ENCODE measurements at places on chromosomes 13 and 19. TPM values are rescaled to one million over a fixed set of nuclear protein-coding genes. Genes with fewer than 3 reads are reported as not detected.

DNA sequence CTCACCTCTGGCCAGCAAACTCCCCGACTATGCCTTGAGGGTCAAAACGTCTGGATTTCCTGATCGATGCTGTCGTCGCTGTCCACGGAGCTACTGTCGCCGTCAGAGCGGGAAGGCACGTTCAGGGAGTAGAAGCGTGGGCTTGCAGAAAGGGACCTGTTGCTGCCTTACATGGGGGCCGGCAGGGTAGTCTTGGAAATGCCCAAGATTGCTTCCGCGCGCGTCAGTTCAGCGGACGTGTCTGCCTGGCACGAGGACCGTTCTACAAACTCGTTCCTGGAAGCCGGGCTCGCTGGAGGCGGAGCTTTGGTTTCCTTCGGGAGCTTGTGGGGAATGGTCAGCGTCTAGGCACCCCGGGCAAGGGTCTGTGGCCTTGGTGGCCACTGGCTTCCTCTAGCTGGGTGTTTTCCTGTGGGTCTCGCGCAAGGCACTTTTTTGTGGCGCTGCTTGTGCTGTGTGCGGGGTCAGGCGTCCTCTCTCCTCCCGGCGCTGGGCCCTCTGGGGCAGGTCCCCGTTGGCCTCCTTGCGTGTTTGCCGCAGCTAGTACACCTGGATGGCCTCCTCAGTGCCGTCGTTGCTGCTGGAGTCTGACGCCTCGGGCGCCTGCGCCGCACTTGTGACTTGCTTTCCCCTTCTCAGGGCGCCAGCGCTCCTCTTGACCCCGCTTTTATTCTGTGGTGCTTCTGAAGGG, 15.4 kb downstream of the RB1 start:
- peak overlapping the region; percentile 54 for H3K4me3 ChIP-seq
- H3K4me1 ChIP-seq = no peaks in the 10 kb centered on the region
- peaks cover 8% of the 10 kb centered on the region for H3K36me3 ChIP-seq
- H3K27ac ChIP-seq = peak overlapping the region; percentile 23
- H3K27me3 ChIP-seq = no peaks in the 10 kb centered on the region

DNA sequence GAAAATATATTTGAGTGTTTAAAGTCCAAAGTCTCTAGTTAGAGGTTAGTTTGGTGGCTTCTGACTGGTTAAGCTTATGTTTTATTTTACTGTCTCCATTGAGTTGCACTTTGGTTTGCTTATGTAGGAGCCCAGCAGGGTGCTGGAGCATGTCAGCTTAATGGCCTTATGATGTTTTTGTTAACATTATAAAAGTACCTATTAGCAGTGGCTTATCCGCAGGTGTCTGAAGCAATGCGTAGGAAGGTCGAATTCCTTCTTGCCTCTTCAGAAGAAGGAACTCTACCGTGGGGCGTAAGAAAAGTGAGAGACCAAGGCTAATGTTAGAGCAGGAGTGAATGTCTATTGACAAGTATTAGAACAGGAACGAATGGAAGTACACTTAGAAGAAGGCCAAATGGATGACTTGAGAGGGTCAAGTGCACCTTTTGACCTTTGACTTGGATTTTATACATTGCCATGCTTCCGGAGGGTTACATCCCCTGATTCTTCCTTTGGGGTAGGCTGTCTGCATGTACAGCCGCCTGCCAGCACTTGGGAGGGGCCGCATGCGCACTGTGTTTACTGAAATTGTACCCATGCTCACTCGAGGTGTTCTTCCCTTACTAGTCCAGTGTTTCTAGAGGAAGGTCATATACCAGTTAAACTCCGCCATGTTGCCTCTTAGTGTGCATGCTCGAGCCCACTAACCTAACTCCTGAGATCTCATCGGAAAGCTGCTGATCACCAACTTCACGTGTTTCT, 793.9 kb upstream of the PCDH9 start:
- no peaks in the 10 kb centered on the region for H3K27me3 ChIP-seq
- no peaks in the 10 kb centered on the region for H3K4me1 ChIP-seq
- H3K4me3 ChIP-seq = no peak overlapping the region
- H3K27ac ChIP-seq = no peak overlapping the region
- no peak for DNase-seq

RHPN2 gene
- not detected for total RNA-seq

DNA sequence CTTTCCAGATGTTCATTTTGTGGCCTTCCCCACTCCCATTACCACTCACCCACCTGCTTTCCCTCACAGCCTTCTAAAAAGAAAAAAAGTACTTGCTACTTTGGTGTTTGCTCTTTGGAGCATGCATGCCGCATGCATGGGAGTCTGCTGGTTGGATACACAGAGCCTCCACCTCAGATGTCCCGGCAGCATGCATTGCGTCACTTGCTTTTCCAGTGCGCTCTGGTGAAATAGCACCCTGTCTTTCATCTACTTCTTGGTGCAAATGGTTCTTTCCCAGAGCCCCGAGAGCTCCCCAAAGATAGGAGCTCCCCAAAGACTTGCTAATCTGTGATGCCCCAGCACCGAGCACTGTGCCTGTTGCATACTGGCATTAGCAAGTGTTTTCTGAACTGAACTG, 333.2 kb upstream of the ZNF507 start:
- no peak overlapping the region for H3K27ac ChIP-seq
- no peak overlapping the region for H3K4me3 ChIP-seq
- H3K27me3 ChIP-seq = no peaks in the 10 kb centered on the region
- DNase-seq = no peak

GRCh38 chr19:11541238-11541637, 2.6 kb downstream of the CNN1 start:
- no peak overlapping the region for H3K4me3 ChIP-seq
- H3K36me3 ChIP-seq = no peaks in the 10 kb centered on the region
- peaks cover 3% of the 10 kb centered on the region for H3K27me3 ChIP-seq

DNA sequence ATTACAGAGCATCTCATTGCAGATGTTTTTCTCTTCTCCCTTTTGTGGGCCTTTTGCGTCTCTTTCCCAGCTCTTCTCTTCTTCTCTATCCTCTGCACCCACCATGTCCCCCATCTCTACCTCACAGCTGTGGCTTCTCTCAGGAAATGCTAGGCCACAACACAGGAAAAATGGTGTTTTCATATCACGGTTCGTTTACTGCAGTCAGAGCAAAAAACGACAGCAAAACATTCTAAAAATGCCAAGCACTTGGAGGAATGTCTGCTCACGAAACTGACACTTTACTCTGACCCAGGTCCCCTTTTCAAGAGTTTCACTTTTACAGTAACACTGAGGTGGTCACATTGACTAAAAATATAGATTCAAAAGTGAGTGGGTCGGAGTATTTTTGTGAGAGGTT, 152.2 kb downstream of the DCT start:
- H3K4me1 ChIP-seq = peaks cover 64% of the 10 kb centered on the region
- H3K27ac ChIP-seq = no peak overlapping the region
- DNase-seq = no peak
- peak overlapping the region; percentile 11 for H3K4me3 ChIP-seq
- H3K36me3 ChIP-seq = no peaks in the 10 kb centered on the region

DNA sequence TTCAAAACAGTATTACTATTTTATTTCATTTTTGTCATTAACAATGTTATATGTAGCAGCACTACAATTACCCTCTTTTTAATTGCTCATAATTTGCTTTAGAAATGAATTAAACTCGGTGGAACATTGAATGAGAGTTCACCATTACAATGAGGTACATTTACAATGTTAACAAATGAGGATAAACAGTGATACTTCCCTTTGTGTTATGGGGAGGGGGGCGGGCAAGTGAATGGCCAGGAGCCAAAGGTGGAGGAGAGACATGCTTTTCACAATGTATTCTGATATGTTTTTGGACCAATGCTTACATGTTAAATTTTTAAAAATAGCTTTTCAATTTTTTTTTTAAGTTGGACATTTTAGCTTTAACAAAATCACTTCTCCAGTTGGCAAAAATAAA, 34.2 kb downstream of the NALCN start:
- no peaks in the 10 kb centered on the region for H3K36me3 ChIP-seq
- no peak overlapping the region for H3K27ac ChIP-seq
- H3K4me1 ChIP-seq = no peaks in the 10 kb centered on the region
- no peaks in the 10 kb centered on the region for H3K27me3 ChIP-seq
- no peak for DNase-seq

GRCh38 chr19:40392123-40392522, 2.1 kb upstream of the HIPK4 start:
- H3K36me3 ChIP-seq = no peaks in the 10 kb centered on the region
- no peaks in the 10 kb centered on the region for H3K27me3 ChIP-seq
- no peak for DNase-seq
- H3K4me3 ChIP-seq = no peak overlapping the region

- H3K27ac ChIP-seq = no peak overlapping the region
- H3K4me3 ChIP-seq = no peak overlapping the region
- no peaks in the 10 kb centered on the region for H3K36me3 ChIP-seq
- no peaks in the 10 kb centered on the region for H3K27me3 ChIP-seq
- no peak for DNase-seq
These were observed 27.7 kb upstream of the FAM216B start for GRCh38 chr13:42753697-42754096.

DNA sequence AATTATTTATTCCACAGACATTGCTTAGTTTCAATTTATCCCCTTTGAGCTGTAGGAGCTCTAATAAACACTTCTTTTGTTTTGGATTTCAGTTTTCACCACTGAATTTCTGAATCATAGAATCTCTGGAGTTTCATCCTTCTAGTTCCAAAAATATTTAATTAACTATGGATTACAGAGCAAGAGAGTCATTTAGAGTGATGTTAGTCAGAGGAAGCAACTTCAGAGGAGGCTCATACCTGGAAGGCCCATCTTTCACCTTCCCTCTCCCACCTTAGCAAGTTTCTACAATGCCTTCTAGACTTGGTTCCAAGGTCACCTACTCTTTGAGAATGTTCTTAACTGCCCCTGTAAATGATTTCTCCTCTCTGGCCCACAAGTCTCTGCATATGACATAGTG, 353.2 kb downstream of the SPRY2 start:
- H3K4me3 ChIP-seq = no peak overlapping the region
- H3K27ac ChIP-seq = no peak overlapping the region
- DNase-seq = no peak
- no peaks in the 10 kb centered on the region for H3K36me3 ChIP-seq
- no peaks in the 10 kb centered on the region for H3K27me3 ChIP-seq

All from naive thymus-derived CD4-positive, alpha-beta T cell (primary cell).